ENCODE measurements at places on chromosomes 2 and 18. TPM values are rescaled to one million over a fixed set of nuclear protein-coding genes. Genes with fewer than 3 reads are reported as not detected.

Gene CHRND
- total RNA-seq, result not detected

Gene IL36A
- total RNA-seq, result not detected

Gene CASP8
- total RNA-seq, result 13.2 TPM

Gene PTMA
- 532 TPM for total RNA-seq

Gene GNAL
- total RNA-seq, result 2.1 TPM

Gene GREB1
- 19.8 TPM for total RNA-seq

Gene CCDC121
- 1.3 TPM for total RNA-seq

Gene RTN4
- total RNA-seq, result 215 TPM

Gene EVX2
- total RNA-seq, result not detected

Gene ERFE
- 0.66 TPM for total RNA-seq

Gene ZNF892
- total RNA-seq, result 4.2 TPM

Gene SERPINB12
- not detected for total RNA-seq

Gene TWSG1
- total RNA-seq, result 9.2 TPM

Gene FAM228A
- total RNA-seq, result not detected

Gene KIAA2012
- not detected for total RNA-seq

Gene MEIS1
- total RNA-seq, result 82.1 TPM

Gene NRBP1
- total RNA-seq, result 36.6 TPM

Gene POTEI
- under 0.01 TPM for total RNA-seq

Gene HOXD8
- 2.6 TPM for total RNA-seq

Gene CACNB4
- 0.33 TPM for total RNA-seq

Gene STPG4
- not detected for total RNA-seq

Gene ASB18
- total RNA-seq, result not detected

Gene MEP1B
- total RNA-seq, result not detected

Gene PROC
- total RNA-seq, result 0.26 TPM

Gene MFSD2B
- not detected for total RNA-seq

Gene OTOF
- not detected for total RNA-seq

Gene MC5R
- total RNA-seq, result not detected

Gene REV1
- 51.1 TPM for total RNA-seq
